ENCODE measurements at places on chromosomes 7 and 10.
A peak's percentile ranks its signal among the peaks of the same experiment; 100 is the strongest.

- no peak for DNase-seq
Measured at GRCh38 chr7:18191862-18192625, 164.4 kb upstream of the PRPS1L1 start.

- DNase-seq, result no peak
Measured at GRCh38 chr10:128843972-128844371, 623.1 kb upstream of the MGMT start.

- peak; percentile 42 for DNase-seq
Measured at GRCh38 chr10:100007231-100008141, 2.3 kb downstream of the DNMBP start.

DNA sequence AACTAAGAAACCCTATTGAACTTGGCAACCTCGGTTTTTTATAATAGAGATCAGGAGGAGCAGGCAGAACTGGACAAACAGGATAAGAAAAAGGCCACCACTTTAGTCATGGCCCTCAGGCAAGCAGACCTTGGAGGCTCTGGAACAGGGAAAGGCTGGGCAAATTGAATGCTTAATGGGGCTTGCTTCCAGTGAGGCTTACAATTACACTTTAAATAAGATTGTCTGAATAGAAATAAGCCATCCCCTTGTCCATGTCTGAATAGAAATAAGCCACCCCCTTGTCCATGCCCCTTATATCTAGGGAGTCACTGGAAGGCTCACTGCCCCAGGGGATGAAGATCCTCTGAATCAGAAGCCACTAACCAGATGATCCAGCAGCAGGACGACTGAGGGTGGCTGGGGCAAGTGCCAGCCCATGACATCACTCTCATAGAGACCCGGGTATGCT, 40.6 kb downstream of the AKR1B15 start:
- DNase-seq, result no peak

GRCh38 chr10:100315615-100316014, 14.4 kb downstream of the PKD2L1 start:
- no peak for DNase-seq

GRCh38 chr10:35336084-35336831, at the start of gene CCNY:
Gene CCNY (plus strand): TSS chr10:35336509. CDS start chr10:35337054, 545 bp downstream.
- peak; percentile 72 for DNase-seq

DNA sequence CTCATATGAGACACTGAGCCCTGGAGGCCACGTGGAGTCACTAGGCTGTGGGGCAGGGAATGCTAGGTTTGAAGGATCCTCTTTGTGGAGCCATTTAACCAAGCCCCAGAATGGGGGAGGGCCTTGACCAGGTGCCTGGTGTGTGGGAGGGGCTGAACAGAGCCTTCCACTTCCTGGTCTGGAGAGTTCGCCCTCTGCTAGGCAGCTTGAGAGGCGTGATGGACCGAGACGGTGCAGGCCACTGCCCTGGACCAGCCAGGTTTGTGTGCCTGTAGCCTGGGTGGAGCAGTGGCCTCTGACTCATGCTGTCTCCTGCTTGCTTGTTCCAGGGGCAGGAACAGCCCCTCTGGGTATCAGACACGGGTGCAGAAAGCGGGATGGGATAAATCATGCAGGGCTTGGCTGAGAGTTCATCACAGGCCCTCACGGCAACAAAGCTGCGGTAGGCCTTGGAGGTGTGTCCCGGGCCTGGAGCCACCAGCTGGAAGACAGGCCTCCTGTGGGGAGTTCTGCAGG, 27.4 kb downstream of the ADAMTS14 start:
- peak; percentile 47 for DNase-seq

DNA sequence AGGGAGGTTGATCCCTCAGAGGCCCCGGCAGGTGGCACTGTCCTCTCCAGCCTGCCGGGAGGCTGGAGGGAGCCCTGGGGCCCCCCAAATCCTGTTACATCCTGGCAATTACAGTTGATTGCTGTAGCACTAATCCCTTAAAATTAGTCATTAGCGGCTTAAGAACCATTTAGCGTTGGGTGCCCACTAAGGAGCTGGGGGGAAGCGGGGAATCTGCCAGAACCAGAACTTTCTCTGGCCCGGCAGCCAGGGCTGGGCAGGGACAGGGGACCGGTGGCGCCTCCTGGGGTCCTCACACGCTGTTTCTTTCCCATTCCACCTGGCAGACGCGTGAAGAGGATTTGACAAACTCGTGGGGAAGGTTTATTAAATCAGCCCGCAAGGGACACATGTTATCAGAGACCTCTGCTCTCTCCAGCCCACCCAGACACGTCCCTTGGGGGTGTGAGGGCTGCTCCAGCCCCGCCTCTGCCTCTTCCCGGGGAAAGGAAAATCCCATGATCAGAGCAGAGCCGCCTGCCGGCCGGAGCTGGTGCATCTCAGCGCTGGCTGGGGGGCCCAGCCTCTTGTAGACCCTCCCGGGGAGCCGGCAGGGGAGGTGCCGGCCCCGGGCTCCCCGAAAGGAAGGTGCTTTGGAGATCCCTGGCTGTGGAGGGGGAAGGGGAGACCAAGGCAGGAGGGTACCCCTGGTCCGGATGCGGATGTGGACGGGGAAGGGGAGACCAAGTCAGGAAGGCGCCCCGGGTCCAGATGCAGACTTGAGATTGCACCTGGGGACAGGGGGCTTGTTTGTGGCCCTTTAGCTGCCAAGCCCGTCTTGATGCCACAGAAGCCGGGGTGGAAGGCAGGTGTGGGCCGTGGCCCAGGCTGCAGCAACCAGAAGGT, 142.7 kb downstream of the ELFN1 start:
- DNase-seq, result no peak

DNA sequence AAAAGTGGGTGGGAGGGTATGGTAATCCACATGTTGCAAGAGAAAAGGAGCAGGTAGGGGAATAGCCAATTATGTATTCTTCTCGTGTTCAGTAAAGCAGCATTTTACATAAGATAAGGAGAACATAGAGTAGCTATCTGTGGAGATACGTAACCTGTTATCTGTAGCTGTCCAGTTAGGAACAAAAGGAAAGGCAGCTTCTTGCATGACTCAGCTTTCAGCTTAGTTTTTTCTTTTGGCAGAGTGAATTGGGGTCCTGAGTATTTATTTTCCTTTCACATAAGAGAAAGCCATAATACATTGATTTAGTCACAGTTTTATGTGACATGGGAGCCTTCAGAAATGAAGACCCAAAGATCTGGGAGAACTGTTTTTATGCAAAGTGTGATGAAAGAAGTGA, 116.7 kb upstream of the IMMP2L start:
- DNase-seq, result no peak

DNA sequence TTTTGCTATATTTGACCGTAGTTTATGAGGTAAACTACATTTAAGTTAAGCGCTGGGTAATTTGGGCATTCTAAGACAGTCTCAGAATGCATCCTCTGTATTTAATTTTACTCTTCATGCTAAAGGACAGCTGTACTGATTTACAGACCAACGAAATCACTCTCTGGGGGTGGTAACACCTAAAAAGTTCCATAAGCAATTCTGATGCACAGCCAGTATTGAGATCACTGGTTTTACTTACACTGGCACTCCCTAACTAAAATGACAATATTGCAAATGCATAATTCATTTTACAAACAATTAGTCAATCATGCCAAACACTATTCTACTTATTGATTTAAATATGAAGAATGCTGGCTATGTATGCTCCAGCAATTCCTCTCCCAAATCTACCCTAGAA, 102.3 kb downstream of the SRPK2 start:
- DNase-seq, result no peak

- DNase-seq, result no peak
Measured at GRCh38 chr7:18179093-18179492, 151.4 kb upstream of the PRPS1L1 start.

- DNase-seq, result peak; percentile 5
Measured at GRCh38 chr10:16521311-16522016, at the start of gene C1QL3. Gene C1QL3 (minus strand): TSS chr10:16521879. CDS start chr10:16521065, 814 bp downstream.

- no peak for DNase-seq
Measured at GRCh38 chr10:71819985-71820384, 31.1 kb downstream of the PSAP start.

DNA sequence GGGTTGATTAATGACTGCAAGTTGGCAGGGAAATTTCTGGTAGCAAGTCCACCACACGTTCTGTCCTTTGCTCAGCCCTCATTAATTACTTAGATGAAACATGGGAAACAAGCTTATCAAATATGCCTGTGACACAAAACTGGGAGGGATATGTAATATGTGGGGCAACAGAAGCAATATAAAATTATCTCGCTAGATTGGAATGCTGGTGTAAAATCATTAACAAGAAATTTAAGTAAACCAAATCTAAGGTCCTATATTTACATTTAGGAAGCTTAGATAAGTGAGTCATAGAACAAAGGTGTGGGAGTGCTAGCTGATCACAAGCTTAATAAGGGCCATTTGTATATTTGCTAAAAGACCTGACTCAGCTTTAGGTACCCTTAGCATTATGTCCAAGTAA, 23.5 kb downstream of the TRPV5 start:
- no peak for DNase-seq

GRCh38 chr10:108039821-108040584, 875.5 kb upstream of the SORCS1 start:
- no peak for DNase-seq

- DNase-seq, result no peak
Measured at GRCh38 chr10:93790439-93790838, 32.7 kb downstream of the LGI1 start.

GRCh38 chr7:38306171-38306570, 32.7 kb upstream of the TARP start:
- no peak for DNase-seq

GRCh38 chr7:25263337-25263736, 35.1 kb upstream of the NPVF start:
- peak; percentile 65 for DNase-seq

GRCh38 chr10:44010873-44011602, 362.4 kb upstream of the ZNF32 start:
- DNase-seq, result no peak

DNA sequence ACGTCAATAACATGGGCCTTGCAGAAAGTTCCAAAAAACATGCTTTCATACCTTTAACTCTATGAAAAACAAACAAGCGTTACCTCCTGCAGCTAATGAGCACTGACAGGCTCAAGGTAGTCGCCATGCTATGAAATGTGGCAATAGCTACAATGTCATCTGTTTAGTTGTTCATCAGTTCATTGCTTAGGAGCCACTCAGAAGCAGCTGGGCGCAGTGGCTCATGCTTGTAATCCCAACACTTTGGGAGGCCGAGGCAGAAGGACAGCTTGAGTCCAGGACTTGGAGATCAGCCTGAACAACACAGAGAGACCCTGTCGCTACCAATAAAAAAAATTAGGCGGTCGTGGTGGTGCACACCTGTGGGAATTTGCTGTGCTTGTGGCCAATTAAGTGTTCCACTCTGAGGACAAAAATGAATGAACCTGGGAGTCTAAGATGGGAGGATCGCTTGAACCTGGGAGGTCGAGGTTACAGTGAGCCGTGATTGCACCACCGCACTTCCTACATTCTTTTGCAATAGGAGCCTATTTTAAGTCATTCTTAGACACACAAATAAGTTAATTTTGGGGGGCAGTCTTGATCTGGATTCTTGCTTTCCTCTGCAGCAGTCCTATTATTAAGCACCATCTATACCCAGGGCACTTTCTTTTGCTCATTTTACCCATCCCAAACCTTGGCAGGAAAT, 276.2 kb upstream of the KLF14 start:
- no peak for DNase-seq

- DNase-seq, result no peak
Measured at GRCh38 chr10:110794808-110795207, 76.9 kb upstream of the PDCD4 start.

DNA sequence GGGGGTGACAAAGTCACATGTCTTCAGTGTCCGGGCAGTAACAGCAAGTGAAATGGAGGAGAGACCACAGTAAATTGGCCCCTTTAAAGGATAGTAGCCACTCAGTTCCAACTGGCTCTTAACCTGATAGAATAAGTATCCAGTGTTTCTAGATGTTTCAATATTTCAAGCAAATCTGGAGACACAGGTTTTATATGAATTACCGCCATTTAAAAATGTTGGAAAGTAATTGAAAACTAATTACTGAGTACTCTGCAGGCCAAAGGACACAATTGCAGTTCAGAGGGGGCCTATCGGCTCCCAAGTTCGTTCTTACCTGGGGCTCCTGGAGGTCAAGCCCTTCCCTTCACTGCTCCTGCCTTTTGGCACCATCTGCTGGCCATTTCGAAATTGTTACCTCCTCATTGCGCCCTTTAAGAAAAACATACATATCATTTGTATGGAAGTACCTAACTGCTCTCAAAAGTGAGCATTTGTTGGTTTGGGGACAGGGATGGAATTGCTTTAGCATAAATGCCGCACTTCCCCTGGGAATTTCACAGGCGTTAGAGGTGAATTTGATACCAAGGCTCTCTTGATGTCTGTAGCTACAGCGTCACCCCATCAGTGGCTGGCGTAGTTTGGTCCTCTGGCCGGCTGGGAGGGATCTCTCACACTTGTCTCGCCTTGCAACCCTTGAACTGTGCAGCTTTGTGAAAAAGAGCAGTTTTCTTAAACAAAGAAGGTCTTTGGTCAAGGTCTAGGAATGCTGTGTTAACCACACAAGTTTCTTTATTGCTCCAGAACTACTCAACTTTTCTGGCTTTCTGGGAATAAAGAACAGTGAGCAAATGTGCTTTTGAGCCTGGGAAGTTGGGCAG, 220.0 kb downstream of the ARHGAP21 start:
- peak; percentile 51 for DNase-seq

GRCh38 chr7:43004082-43004481, 71.9 kb downstream of the MRPL32 start:
- peak; percentile 64 for DNase-seq

- DNase-seq, result peak; percentile 95
Measured at GRCh38 chr7:101952355-101953247, 135.2 kb downstream of the CUX1 start.

DNA sequence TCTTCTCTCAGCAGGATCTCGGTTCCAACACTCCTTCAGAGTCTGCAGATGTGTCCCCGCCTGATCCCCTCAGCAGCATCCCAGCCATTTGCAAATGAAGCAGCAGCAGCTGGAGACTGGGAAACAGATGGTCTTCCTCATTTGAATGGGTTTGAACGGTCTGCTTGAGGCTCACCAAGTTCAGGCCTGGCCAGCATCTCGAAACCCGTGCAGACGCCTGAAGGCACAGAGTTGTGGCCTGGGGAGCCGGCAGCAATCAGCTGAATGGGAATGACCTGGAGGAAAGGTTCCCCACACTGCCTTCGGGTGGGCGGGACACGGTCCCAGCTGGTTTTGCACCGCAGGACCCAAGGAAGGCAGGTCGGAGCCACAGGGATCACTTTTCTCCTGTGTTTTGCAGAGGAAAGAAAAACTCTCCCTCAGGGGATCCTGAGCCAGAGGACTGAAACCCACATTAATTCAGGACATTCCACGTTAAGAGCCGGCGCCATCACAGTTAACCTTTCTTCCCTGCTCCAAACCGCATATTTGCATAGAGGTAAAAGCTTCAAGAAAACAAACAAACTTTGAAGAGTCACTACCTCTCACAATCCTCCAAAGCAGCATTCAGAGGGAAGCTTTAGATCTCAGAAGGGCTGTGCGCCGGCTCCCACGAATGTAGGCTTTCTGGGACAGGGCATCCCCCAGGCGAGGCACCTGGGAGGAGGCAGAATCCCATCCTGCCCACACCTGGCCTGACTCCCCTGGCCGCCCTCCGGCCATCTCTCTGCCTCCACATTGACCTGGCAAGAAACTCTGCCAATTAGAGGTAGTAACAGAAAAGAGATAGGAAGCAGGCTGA, 17.7 kb downstream of the FGFR2 start:
- no peak for DNase-seq

GRCh38 chr10:119413093-119413453, 129.4 kb downstream of the RGS10 start:
- peak; percentile 65 for DNase-seq
